ENCODE measurements at places on chromosomes 2 and 18.

- DNase-seq, result no peak
Observed at GRCh38 chr2:30106543-30106942, 40.3 kb upstream of the YPEL5 start.

DNA sequence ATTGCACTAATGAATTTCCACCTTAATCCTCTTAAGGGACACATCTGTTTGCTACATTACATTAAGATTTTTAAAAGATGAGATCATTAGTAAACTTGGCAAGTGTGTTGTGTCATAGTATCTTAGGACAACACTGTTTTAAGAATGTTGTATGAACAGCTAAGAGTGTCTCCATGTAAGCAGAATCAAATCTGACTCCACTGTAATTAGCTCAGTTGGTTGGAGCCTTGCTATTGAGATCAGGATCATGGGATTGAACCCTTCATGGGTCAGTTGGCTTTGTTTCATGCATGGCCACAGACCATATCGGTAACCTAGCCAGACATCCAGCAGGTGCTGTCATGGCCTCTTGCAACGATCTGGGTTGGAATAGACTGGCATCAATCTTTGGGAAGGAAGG lies 5.2 kb downstream of the FHOD3 start:
- no peak for DNase-seq

GRCh38 chr2:101463911-101464641 lies 10.8 kb downstream of the RFX8 start:
- DNase-seq, result no peak

GRCh38 chr2:3972377-3972776 lies 269.0 kb downstream of the DCDC2C start:
- DNase-seq, result no peak

Measured in hippocampal formation (tissue), 2 donors.